Panc1 (cell line): ENCODE measurements at places on chromosomes 2 and 18.

GRCh38 chr2:84918430-84918829 is 13.0 kb downstream of the TMSB10 start:
- no peak for DNase-seq

DNA sequence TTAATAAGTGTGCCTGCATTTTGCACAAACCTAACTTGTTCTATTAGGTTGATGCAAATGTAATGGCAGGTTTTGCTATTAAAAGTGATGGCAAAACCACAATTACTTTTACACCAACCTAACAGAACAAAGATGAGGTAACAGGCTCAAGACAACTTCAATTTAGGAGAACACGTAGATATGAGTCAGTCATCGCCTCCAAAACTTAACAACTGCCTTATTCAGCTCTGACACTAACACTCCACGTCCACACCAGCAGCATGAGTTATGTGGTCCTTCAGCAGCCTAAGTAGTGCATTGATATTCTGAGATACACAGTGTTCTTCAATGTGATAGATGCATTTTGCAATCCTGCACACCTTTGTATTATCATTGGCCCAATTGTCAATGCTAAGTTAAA is 1175.1 kb upstream of the ACVR2A start:
- no peak for DNase-seq

GRCh38 chr18:576924-577323 is 3.3 kb upstream of the CETN1 start:
- no peak for DNase-seq

- no peak for DNase-seq
Observed at GRCh38 chr2:7146151-7146550, 228.9 kb downstream of the RNF144A start.

DNA sequence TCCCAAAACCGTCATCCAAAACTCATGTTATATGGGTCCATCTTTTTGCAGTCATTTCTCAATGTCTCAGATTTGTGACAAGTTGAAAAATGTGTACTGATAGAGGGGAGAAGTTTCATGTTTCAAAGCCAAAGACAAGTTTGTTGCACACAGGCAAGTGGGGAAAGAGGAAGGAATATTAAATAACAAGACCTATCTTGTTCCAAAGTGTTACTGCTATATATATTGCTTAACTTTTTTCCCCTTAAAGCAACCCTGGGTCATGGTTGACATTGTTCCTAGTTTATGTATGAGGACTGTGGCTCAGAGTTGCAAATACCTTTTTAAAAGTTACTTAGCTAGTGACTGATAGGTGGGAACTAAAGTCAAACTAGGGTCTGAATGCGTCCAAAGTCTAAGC is 1.7 kb downstream of the ITGA4 start:
- no peak for DNase-seq

DNA sequence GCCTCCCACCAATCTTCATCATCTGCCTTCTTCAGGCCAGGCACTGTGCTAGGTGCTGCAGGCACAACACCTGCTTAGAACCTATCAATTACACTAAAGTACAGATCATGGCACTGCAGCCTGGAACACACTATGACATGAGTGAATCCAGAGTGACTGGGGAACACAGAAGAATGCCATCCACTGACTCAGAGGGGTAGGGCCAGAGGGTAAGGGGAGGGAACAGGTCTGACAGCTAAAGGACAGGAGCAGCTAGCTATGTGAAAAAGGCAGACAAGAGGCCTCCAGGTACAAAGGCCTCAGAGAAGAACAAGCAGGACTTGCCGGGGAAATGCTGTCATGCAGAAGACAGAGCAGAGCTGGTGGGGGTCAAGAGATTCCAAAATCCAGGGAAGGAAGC is 53.3 kb upstream of the ACAA2 start:
- no peak for DNase-seq

GRCh38 chr2:201414099-201415023 is 36.9 kb downstream of the TRAK2 start:
- no peak for DNase-seq

DNA sequence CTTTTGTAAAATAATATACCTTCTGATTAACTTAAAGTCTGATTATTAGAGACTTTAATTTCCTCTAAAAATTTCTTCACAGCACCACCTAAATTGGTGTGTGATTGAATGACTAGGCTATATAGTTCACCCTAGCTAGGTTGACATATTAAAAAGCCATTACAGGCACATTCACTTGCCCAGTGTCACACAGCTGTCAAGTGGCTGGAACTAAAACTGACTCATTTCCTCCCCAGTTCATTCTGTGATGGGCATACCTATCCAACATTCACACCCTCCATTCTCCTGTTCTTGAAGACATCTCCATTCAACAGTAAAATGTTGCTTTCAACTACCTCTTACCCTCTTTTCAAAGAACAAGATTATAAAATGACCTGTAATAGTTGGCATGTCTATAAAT is 334.5 kb downstream of the ARHGAP15 start:
- no peak for DNase-seq

- no peak for DNase-seq
Observed at GRCh38 chr2:227455200-227455599, 16.8 kb upstream of the AGFG1 start.

DNA sequence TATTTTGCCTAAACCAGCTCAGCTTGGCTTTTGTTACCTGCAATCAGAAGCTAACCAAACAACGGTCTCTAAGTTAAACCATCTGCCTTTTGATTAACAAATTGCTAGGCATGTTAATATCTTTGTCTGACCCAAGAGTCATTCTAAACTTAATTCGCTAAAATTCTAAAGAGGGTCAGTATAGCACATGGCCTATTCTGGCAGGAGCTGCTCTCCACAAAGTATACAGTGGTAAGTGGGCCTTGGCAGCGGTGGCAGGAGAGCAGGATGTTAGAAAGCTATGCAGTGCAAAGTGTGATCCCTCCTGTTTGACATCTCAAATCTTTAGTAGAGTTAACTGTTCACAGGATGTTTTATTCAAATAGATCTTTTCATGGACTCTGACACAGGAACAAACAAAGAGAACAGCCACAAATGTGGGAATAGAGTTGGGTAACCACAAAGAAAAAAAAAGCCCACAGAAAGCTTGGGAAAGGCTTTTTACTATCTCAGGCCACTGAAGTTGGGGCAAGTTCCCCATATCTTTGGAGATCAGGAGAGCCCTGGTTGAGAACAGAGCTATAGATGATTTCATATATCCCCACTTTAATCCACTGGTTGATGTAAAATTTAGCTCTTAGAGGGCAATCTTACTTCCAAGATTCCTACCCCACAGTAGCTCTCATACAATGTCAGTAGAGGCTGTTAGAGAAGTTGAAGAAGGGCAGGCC is 10.6 kb downstream of the CFAP210 start:
- DNase-seq = no peak

DNA sequence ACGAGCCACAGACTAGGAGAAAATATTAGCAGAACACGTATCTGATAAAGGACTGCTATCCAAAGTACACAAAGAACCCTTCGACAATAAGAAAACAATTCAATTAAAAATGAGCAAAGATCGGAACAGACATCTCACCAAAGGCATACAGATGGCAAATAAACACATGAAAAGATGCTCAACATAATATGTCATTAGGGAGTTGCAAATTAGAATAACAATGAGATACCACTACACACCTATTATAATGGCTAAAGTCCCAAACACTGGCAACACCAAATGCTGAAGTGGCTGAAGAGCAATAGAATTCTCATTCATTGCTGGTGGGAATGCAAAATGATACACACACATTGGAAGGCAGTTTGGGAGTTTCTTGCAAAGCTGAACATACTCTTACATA is 33.1 kb downstream of the SERTAD2 start:
- no peak for DNase-seq

DNA sequence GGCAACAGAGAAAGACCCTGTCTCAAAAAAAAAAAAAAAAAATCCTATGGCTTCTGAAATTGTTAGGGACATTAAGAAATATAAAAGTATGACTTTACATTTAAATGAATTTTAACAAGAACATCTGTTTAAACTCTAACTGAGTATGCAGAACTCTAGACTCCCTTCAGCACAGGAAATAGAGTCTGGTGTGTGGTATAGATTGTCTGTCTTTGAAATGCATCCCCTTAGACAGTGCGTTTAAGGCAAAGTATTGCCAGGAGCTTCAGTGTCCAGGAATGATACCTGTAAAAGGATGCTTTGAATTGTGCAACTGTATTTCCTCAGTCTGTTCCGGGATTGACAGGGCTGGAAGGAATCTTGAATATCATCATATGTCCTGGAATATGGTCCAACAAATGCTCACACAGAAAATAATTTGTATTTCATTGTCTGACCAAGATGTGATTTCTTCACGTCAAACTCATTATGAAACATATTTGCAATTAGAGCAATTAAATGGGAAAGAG is 133.0 kb upstream of the RASGRP3 start:
- no peak for DNase-seq

DNA sequence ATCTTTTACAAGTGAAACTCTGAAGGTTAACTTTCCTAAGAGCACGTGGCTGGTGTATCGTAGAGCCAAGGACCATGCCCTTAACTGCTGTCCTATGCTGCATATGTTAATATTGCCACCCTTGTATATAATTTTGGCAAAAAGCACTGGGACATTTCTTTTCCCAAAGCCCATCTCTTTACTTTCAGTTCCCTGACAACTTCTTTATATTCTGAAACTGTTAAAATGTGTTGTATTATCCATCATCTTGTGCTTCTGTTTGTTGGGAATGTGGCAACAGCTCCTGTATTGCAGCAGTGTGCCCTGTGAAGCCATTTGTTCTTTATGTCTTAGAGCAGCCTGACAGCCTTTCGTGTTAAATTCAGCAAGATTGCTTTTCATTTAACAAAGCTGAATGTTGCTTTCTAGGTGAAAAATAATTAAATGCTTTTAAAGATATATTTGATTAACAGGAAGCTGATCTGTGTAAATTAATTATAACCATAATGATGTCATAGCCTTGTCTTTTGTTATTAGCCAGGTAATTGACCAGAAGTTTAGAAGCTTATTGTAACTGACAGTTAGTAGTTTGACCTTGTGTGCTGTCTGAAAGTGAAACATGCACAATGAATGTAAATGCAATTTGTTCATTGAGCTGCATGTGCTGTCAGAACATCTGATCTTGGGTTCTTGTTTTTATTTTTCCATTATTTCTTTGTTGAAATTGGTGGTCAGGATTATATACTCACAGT is 9.7 kb downstream of the RHBDD1 start:
- no peak for DNase-seq

DNA sequence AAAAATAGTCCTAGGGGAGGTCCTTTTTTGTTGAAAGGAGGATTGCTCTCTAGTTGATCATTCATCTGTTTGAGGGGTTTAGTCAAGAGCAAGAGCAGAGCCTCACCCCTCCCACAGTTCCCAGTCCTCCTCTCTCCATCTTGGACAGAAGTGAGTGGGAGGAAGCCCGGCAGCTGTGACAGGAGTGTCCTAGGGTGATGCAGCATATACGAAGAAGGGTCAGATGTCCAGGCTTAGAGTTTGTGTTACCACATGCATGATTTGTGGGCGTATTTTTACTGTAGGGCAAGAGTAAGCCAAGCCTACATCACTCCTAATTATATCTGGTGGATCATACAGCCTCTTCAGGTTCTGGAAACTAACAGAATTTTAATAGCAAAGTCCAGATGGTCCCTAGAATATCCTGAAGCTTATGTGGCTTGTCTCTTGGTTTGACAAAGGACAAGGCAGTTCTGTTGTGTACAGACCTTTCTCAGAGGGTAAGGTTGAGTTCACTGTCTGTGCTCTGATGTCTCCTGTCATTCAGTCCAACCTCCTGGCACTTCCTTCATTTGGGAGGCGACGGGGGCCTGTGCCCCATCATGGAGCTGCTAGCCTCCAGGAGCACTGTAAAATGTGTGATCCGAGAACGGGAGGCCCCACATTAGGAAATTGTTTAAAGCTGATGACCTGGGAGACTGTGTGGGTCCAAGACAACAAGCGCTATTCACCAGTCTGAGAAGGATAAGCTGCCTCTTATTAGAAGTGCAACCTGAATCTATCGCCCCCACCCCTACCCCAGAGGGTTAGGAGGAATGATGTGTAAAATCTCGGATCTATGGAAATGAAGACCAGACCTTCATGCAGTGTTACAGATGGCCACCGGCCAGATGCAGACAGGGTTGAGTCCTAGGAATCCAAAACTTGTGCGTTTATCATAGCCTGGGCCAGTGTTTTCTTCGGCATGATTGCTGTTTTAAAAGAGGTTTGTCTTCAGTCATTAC is 6.9 kb downstream of the CEP68 start:
- no peak for DNase-seq

DNA sequence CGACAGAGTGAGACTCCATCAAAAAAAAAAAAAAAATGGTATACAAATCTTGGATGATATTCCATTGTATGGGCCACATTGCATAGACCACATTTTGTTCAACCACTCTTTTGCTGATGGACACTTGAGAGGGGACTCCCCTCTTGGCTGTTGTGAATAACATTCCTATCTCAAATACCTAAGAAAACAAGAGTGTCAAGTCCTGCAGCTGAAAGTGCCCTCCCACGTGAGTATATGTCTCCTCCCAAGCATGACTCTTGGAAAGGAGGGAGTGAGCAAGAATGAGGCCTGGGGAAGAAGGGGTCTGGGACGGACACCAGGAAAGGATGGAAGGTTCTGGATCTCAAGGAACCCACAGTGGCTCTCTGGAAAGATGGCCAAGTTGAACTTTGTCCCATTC is 36.0 kb upstream of the NPAS2 start:
- no peak for DNase-seq

- no peak for DNase-seq
Observed at GRCh38 chr2:33215299-33215698, 261.1 kb upstream of the RASGRP3 start.

DNA sequence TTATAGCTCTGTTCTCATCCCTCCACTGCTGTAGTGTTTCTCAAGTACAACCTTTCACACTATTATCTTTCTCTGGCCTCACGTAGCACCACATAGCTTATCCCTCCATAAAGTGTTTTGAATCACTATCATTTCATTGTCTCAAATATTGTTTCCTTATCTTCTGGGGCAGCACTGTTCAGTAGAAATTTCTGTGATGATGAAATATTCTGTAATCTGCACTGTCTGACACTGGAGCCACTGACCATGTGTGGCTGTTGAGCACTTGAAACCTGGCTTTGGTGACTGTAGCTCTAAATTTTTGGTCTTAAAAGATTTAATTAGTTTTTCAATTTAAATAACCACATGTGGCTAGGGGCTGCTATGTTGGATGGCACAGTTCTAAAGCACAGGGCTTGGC is 78.9 kb downstream of the CPS1 start:
- no peak for DNase-seq

GRCh38 chr2:32627441-32627813 is 423 bp upstream of the TTC27 start:
- no peak for DNase-seq
